ENCODE measurements at places on chromosomes 3 and 15.

DNA sequence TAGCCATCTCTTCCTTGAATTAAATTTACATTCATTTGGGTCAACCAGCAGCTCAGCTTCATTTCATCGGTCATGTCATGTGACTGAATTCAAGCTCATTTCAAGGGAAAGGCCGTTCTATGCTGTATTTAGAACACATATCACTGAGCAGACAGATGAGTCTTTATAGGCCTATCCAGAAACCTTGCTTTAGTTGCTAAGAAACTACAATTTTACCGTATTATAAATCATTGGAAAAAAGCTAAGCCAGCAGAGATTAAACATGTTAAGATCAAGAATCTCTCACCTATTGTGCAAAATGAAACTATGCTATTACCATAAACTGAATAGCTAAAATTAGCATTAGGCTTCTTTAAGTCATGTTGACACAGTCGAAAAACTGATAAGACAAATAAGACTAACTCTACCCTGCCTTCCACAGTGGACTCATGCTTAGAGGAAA lies 2.2 kb downstream of the NPTN start:
- no peak for DNase-seq

DNA sequence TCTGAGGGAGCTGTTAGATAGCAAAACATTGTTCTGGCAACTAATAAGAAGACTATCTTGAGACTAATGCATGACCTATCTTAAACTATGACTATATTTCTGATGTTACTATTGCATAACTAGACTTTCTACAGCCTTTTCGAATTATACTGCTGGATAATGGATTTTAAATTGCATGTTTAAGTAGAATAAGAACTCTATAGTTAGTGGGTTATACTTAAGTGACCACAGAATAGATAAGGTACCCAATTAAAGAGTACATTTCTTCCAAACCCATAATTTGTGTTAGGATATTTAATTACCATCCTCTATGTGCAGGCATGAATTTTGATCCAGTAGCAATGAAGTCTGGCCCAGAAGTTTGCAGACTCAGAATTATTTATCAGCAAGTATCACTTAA lies 44.6 kb upstream of the SPPL2A start:
- no peak for DNase-seq

- no peak for DNase-seq
These were observed 15.5 kb downstream of the PAQR9 start for GRCh38 chr3:142947799-142948575.

- DNase-seq = no peak
These were observed 54.3 kb upstream of the TNIK start for GRCh38 chr3:171514466-171514865.

DNA sequence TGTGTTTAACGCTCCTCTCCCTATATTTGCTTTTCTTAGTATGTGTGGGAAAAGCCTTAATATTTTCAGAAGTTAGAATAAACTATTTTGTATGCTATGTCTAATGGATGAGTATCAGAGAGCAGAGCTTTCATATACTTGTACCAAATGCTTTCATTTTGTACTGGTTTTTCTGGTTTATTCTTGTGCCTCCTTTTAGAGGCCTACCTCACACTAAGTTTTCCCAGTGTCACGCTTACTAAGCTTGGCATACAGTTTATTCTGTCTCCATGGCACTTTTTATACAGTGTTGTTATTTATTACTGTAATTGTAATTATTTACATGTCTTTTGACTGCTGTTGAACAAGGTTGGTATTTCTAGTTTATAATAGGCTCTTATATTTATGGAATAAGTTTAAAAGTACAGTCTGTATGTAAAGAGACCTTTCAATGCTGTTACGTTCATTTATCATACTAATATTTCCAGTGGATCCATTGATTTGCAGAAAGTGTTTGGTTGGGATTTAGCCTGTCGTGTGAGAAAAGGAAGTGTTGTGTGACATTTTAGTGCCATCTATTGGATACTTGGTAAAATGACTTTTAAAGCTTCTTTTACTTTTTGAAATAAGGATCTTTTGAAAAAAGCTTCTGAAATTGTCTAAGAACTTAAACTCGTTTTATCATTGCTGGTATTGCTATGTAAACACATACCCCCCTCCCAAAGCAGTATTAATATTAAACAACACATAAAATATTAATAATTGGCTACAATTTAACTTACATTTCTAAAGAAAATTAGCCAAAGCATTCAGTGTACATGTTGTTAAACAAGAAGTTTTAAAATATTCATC lies 5.2 kb upstream of the EBLN2 start:
- peak; percentile 47 for DNase-seq

DNA sequence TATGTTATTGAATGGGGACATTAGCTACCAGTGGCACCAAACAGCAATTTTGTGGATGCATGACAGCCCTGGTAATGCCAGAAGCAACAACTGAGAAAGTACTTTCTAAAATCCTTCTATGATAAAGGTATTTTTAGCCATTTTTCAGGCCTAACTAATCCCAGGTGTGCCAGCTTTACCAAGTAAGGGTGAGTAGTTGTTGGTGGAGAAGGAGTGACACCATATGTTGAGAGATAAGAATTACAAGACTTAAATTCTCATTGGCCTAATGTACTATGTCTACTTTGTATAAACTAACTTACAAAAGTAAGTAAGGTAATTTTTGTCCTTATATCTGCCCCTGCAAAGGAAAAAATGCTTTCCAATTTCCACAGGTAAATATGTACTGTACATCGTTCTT lies 4.1 kb upstream of the COX17 start:
- DNase-seq = no peak
